ENCODE measurements at places on chromosomes 11 and 22. TPM values are rescaled to one million over a fixed set of nuclear protein-coding genes. Genes with fewer than 3 reads are reported as not detected.

DNA sequence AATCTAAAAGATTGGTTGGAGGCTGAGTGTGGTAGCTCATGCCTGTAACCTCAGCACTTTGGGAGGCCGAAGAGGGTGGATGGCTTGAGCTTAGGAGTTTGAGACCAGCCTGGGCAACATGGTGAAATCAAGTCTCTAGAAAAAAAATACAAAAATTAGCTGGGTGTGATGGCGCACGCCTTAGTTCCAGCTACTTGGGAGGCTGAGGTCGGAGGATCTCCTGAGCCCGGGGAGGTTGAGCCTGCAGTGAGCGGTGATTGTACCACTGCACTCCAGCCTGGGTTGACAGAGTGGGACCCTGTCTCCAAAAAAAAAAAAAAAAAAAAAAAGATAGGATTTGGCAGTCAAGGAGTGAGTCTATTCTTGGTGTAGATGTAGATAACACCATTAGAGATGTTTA lies 10.6 kb downstream of the FOLR1 start:
- peaks cover 5% of the 10 kb centered on the region for H3K4me1 ChIP-seq
- H3K4me3 ChIP-seq, result no peak overlapping the region
- no peaks in the 10 kb centered on the region for H3K36me3 ChIP-seq
- H3K27me3 ChIP-seq, result no peaks in the 10 kb centered on the region
- H3K27ac ChIP-seq, result no peak overlapping the region

GRCh38 chr22:45743687-45744086 lies 72.1 kb downstream of the ATXN10 start:
- H3K36me3 ChIP-seq, result peaks cover 44% of the 10 kb centered on the region
- H3K4me1 ChIP-seq, result peaks cover 8% of the 10 kb centered on the region
- DNase-seq, result peak; percentile 37
- no peak overlapping the region for H3K27ac ChIP-seq

GRCh38 chr11:79244241-79244772 lies 196.5 kb downstream of the TENM4 start:
- H3K4me1 ChIP-seq, result no peaks in the 10 kb centered on the region
- no peaks in the 10 kb centered on the region for H3K27me3 ChIP-seq
- H3K4me3 ChIP-seq, result no peak overlapping the region
- no peak overlapping the region for H3K27ac ChIP-seq

DNA sequence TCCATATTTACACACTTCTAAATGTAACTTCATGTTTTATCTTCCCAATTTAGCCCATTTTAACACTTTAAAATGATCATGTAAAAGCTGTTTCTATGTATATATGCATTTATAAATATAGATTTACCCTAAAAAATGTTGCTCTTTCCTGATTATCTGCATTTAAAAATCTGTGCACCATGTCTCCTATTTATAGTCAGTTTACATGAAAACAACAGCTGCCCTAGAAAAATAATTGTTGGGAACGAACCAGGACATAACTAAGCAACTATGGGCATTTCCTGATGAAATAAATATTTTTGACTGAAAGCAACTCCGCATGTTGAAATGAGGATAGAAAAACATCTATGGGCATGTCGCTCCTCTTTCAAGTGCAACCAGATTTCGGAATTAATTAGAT lies 1368.2 kb downstream of the FAM181B start:
- no peaks in the 10 kb centered on the region for H3K27me3 ChIP-seq
- no peak for DNase-seq
- H3K4me1 ChIP-seq, result no peaks in the 10 kb centered on the region
- no peaks in the 10 kb centered on the region for H3K36me3 ChIP-seq
- no peak overlapping the region for H3K4me3 ChIP-seq
- no peak overlapping the region for H3K27ac ChIP-seq

DNA sequence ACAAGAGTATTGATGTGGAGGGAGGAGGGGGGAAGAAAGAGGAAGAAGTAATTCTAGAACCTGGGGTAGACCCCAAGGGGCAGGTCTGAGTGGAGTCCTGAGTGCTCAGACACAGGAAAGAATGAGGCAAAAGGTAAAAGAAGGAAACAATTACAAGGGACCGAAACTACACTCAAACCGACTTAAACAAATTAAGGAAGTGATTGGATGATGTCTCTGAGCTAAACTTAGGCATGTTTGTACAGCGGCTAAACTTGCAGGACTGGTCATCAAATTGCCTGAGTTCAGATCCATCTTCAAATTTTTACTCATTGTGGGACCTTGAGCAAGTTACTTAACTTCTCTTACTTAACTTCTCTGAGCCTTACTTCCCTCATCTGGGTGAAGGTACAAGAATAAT lies 86.3 kb upstream of the LRRC55 start:
- H3K4me1 ChIP-seq, result no peaks in the 10 kb centered on the region
- H3K27me3 ChIP-seq, result no peaks in the 10 kb centered on the region
- H3K27ac ChIP-seq, result no peak overlapping the region
- no peaks in the 10 kb centered on the region for H3K36me3 ChIP-seq
- no peak overlapping the region for H3K4me3 ChIP-seq

DNA sequence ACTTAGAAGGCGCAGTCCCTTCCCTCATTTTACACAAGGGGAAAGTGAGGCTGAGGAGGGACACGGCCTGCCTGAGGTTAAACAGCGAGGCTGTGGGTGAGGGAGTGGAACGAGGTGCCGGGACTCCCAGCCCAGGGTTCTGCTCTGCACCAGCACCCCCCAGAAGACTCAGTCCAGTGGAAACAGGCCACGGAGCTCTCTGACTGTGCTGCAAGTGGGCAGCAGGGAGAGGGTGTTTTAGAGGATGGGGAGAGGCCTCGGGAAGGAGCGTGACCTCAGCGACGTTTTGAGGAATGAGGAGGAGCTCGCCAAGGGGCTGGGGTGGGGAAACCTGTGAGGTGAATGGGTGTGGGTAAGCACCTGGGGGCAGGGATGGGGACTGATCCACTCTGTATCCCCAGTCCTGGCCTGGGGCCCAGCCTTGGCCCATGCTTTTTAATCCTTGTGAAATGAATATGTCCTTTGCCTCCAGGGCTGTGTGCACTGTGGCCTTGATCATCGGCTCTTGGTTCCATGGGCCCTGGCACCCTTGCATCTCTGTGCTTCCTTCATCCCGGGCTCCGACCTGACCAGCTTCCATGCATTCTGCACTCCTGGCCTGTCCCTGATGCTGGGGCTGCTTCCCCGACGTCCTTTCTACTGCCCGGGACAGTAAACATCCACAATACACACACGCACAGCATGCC lies 44.2 kb downstream of the SHISAL1 start:
- no peaks in the 10 kb centered on the region for H3K4me1 ChIP-seq
- H3K4me3 ChIP-seq, result no peak overlapping the region
- no peak for DNase-seq
- H3K27me3 ChIP-seq, result no peaks in the 10 kb centered on the region

DNA sequence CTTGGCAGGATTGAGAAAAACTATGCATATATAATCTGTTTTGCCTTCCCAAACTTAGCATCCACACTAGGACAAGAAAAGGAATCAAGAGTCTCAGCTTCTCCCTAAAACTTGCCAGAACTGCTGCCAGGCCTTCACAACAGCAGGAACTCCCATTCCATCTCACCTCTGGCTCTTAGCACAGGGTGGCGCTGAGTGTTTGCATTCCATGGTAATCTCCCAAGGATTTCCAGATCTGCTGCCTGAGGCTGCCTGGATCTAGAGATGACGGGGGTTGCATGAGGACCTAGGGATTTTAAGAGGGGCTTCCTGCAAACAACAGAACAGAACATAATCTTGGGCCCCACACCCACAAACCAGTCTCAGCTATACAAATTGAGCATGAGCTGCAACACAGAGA lies 87.1 kb upstream of the OPCML start:
- no peak overlapping the region for H3K4me3 ChIP-seq
- H3K36me3 ChIP-seq, result no peaks in the 10 kb centered on the region
- DNase-seq, result no peak
- no peaks in the 10 kb centered on the region for H3K4me1 ChIP-seq
- no peak overlapping the region for H3K27ac ChIP-seq

- H3K27ac ChIP-seq, result no peak overlapping the region
- no peaks in the 10 kb centered on the region for H3K36me3 ChIP-seq
- no peak overlapping the region for H3K4me3 ChIP-seq
- no peak for DNase-seq
- H3K4me1 ChIP-seq, result no peaks in the 10 kb centered on the region
Measured at GRCh38 chr11:97557399-97557798, 1167.6 kb downstream of the JRKL start.

DNA sequence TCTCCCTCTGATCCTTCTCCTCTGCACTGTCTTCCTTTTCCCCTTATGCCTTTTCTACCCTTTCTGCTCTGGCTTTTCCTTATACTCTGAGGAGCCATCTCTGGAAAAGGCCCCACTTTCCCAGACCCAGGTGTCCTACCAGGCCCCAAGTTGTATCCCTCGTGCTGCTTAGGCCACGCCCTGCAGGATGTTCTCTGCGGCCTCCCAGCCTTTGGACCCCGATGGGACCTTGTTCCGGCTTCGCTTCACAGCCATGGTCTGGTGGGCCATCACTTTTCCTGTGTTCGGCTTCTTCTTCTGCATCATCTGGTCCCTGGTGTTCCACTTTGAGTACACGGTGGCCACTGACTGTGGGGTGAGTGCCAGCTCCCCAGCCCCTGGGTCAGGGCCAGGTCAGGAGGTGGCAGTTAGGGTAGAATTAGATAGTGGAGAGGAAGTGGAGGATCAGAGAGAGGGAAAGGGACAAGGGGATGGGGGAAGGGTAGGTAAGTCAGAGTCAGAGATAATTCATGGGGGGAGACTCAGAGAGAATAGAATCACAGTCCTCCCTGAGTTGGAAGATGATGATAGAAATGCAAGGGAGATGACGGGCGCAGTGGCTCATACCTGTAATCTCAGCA lies 8.9 kb downstream of the PGAP2 start:
- H3K27ac ChIP-seq, result no peak overlapping the region
- H3K4me3 ChIP-seq, result no peak overlapping the region
- H3K27me3 ChIP-seq, result no peaks in the 10 kb centered on the region
- DNase-seq, result no peak
- no peaks in the 10 kb centered on the region for H3K4me1 ChIP-seq

MRPL17 gene
- total RNA-seq, result 135 TPM

INTS4 gene
- 60.0 TPM for total RNA-seq
